ENCODE measurements at places on chromosomes 3 and 15.

DNA sequence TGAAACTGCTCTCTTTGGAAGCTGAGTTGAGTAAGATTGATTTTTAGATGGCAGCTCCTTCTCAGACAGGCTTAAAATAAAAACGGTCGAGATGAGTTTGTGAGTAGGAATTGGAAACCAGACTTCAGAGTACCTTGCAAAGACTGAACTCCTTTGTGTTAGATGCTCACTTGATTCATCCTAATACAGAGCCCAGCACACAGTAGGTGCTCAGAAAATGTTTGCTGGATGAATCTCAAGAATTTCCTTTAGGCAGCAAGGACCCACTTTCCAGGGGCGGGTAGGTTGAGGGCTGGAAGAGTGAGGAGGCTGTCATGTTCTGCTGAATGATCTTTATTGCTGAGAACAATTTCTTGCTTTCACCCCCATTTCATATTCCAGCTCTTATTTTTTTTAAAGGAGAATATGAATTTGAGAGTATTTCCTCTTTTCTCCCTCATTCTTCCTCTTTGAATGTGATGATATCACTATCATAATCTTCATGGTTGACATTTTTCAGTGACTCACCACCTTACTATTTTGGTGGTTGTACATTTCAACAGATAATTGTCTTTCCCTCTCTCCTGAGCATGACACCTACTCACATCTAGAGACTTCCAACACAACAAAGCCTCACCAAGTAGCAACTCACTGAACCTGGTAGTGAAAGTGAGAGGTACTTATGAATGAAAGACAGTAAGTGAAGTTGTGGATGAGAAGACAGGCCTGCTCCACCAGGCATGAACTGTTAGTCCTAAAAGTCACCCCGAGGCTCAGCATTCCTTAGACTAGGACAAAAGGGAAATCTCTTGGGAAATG, 113.3 kb downstream of the PDCD6IP start:
- DNase-seq, result peak; percentile 71

- DNase-seq, result no peak
Observed at GRCh38 chr3:172044833-172045585, 5.6 kb downstream of the FNDC3B start.

DNA sequence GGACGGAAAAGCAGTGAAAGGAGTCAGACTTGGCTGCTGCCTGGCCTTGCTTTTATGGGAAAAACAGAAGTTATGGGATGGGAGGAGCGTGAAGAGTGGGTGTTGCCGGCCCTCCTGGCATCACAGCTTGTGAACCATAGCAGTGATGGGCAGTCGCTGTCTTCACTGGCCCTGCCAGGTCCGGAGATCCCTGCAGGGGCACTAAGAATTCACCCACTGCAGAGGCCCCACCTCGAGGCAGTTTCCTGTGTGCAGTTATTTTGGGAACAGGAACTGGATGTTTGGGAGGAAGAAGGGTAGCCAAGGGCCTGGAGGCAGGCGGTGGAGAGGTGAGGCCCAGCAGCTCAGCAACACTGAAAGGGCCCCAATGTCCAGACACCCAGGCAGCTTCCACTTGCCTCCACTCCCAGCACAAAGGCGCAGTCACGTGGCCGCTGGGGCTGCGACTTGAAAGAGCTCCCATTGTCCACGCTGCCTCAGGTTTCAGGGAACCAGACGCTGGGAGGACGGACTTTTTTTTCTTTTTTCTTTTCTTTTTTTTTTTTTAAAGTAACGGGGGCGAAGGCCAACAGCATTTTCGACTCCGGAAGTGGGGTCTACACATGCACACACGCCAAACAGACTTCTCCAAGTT, 255.6 kb downstream of the ZNF621 start:
- peak; percentile 45 for DNase-seq

DNA sequence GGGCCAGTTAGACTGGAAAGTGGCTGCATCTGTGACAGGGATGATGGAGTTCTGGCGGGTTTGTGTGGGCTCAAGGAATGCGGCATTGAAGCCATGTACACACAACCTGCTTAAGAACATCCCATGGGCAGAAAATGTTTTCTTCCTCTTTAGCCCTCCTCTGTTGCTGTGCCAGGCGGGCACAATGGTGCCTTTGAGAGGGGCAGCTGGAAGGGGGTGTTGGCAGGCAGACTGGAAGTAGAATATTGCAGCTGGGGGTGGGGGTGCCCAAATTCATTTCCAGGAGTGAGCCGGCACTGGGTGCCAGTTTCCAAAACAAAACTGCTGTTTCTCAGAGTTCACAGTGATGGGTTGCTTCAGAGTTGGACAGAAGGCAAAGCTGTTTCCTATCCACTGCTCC, 91.8 kb upstream of the ETV5 start:
- no peak for DNase-seq

GRCh38 chr3:8646313-8646938, 1.8 kb upstream of the SSUH2 start:
- no peak for DNase-seq

GRCh38 chr3:185823078-185824044, 1.5 kb downstream of the IGF2BP2 start:
- peak; percentile 40 for DNase-seq

GRCh38 chr15:38455092-38455491, 1.2 kb downstream of the FAM98B start:
- peak; percentile 11 for DNase-seq

- DNase-seq, result no peak
Observed at GRCh38 chr3:169541528-169541927, 122.0 kb downstream of the MECOM start.

DNA sequence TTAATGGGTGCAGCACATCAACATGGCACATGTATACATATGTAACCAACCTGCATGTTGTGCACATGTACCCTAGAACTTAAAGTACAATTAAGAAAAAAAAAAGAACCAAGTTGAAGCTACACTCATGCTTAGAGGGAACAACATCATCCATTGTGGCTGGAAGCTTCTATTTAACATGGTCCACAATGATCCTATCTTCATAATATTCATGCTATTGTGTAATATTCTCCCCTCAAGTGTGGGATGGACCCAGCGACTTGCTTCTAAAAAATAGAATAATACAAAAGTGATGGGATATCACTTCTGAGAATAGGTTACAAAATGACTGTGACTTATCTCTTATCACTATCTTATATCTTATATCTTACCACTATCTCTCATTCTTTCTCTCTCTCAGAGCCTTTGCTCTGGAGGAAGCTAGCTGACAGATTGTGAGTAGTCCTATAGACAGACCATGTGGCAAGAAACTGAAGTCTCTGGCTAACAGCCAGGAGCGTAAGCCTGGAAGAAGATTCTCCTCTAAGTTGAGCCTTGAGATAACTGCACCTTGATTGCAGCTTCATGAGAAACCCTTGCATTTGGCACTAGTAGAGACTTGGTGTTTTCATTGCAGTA, 198.5 kb upstream of the MRPL3 start:
- no peak for DNase-seq

GRCh38 chr3:105970283-105970682, 101.5 kb upstream of the CBLB start:
- peak; percentile 38 for DNase-seq

- no peak for DNase-seq
Observed at GRCh38 chr15:100890850-100891249, 11.2 kb downstream of the ALDH1A3 start.

DNA sequence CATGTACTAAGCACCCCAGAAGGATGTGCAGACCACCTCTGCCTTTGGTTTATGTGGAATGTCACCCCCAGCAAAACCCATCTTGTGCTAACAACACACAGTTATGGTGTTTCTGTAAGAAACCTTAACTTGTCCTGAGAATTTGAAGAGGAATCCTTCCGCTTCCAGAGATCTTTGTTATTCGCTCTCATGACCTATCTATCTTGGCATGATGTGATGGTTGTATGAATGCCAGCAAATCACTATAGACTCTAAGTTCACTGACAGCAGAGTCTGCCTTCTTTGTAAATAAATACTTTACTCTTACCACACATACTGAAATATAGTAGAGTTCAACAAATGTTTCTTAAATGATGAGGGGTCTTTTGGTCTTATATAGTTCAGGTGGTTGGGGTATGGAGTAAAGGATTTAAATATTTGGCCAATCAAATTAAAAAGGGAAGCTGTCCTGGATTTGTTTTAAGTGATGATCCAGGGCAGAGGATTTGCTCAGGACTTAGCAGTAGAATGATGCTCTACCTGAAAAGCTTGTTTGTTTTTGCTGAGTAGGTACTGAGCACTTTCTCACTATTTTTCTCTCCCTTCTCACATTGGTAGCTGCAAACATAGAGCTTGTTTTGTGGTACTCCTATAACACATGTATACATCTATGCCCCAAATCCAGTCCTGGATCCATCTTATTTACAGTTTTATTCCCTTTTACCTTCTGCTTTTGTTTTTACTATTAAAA, 27.9 kb upstream of the RTP1 start:
- peak; percentile 66 for DNase-seq

DNA sequence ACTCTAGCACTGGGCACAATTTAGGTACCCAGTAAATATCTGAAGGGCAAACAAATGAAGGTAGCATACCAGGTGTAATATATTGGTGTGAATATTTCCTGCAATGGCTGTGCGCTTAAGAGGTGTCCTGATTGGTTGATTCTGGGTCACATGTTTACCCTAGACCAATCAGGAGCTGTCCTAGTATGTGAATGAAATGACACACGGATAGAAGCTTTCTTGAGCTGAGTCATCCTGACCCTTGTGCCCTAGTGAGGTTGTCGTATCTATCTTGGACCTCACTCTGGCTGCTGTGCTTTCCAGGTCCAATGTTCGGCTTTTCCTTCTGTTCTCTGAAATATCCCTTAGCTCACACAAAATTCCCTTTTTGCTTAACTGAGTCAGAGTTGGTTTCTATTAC, 58.1 kb upstream of the FOXP1 start:
- DNase-seq, result no peak

- DNase-seq, result peak; percentile 32
Observed at GRCh38 chr15:99211926-99212325, 37.5 kb downstream of the TTC23 start.

GRCh38 chr15:86384186-86384585, 304.5 kb downstream of the AGBL1 start:
- DNase-seq, result no peak

DNA sequence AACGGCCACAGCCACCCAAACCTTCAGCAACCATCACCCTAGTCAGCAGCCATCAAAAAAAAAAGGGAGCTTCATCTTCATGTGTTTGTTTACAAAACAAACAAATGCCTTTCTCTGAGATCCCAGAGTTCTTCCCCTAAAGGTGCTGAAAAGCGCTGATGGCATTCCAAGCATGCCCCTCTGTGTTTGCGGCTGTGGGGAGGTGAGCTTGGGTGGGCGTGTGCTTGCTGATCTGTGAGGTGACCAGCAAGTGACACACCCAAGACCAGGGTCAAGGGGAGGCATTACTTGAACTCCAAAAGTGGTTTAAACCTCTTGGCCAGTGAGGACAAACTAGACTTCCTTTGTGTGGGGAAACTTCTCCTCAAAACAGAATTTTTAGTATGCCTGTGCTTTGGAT, 81.5 kb downstream of the DHX36 start:
- no peak for DNase-seq

DNA sequence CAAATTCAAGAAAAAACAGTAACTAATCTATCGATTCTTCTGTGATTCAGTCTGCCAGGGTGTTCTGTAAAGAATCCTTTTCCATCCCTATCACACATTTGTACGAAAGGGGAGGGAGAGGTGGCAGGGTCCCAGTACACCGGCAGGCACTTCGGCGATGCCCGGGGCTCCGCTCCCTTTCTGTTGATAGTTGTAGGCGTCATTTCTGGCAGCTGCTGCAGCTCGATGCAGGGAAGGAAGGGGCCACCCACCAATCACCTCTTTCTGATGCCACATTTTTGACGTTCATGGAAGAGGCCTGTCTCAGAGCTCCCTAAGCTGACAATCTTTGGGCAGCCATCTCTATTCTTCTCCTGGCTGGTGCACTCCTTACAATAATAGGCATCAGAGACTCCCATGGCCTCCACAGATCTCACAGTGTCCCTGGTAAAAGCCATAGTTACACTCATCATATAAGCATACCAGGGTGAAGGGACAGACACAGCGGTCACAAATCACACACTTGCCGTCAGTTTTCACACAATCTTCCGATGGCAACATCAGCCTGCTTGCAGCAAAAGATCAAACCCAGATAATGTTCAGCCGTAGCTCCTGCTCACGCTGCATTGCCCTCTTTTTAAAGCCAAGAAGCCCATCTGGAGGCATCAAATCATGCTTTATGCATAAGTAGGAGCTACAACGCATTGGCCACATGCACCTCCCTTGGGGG, 60.8 kb upstream of the ZBTB38 start:
- no peak for DNase-seq

GRCh38 chr3:158312560-158313141, 202.8 kb downstream of the RSRC1 start:
- no peak for DNase-seq

DNA sequence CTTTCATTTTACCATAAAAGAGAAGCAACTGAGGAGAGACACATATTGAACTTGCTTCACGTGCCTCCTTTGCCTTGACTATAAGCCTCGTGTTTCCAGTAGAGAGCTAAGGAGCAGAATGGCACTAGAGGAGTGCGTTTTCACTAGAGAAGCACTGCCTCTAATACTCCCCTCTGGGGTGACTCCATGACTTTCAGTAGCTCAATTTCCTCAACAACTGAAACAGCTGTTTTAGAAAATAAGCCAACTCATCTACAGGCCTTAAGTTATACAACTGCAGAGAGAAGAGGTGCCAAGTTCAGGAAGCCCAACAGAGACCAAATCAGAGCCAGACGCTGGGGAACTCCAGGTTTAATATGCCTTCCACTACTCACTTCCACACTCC, 1.9 kb downstream of the UBP1 start:
- DNase-seq, result peak; percentile 63

- peak; percentile 30 for DNase-seq
Observed at GRCh38 chr3:30553641-30554316, 52.6 kb upstream of the TGFBR2 start.

GRCh38 chr3:17640466-17640865, 102.0 kb downstream of the TBC1D5 start:
- peak; percentile 33 for DNase-seq

- no peak for DNase-seq
Observed at GRCh38 chr3:38026856-38027255, 2.6 kb downstream of the PLCD1 start.

DNA sequence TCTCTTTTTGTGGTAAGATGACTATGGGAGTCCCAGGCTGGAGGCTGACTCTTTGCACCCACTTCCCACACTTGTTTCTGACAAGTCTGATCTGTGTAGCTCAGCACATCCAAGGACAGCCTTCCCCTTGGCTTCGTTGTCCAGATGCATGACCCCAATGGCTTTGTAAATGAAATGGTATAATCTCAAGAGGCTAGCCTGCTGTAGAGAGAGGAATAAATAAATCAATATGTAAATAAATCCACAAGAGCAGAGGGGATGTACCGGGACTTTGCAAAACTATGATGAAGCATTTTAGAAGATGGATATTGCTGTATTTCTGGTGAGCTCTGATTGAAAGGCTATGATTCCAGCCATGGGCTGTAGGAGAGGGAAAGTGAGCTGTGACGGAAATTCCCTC, 79.9 kb upstream of the NEO1 start:
- DNase-seq, result no peak

DNA sequence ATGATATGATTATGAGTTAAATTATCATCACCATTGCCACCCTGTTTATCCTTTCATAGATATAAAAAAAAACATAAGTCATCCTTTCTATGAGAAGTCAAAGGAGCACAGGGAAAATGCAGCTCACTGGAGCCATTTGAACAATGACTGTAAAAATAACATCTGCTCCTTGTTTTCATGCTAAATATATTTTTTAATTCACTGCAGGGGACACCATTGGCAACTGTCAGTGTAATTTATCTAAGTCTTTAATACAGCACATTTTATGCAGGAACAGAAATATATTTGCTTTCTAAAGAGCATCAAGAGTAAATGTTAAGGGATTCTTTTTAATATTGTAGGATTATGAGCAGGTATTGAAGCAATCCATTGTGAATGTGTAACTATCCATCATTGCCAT, 371.3 kb downstream of the ZBBX start:
- DNase-seq, result no peak

GRCh38 chr3:51874889-51875288, 512 bp downstream of the IQCF5 start:
- DNase-seq, result no peak

All from fibroblast of lung (primary cell).